ENCODE measurements at places on chromosomes 3 and 15.

GRCh38 chr15:73684581-73685455 is 635 bp downstream of the CD276 start:
- peak; percentile 62 for DNase-seq

- peak; percentile 16 for DNase-seq
Observed at GRCh38 chr15:58410353-58410752, 21.4 kb upstream of the LIPC start.

DNA sequence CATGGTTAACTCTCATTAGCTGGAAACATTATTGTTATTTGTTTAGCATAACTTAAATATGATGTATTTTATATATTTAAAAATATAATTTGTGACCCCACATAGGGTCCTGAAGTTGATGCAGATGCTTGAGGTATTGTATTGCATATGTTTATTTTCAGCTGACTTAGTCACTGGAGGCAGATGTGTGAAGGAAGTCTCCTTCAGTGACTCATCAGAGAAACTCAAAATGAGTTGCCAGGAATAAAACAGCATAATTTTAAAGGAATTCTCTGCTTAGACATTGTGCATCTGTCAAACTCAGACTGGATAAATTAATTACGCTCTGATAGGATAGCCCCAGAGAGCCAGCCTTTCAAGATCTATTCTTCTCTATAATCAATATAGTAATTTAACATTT is 7.9 kb upstream of the OR4F6 start:
- DNase-seq = peak; percentile 86

DNA sequence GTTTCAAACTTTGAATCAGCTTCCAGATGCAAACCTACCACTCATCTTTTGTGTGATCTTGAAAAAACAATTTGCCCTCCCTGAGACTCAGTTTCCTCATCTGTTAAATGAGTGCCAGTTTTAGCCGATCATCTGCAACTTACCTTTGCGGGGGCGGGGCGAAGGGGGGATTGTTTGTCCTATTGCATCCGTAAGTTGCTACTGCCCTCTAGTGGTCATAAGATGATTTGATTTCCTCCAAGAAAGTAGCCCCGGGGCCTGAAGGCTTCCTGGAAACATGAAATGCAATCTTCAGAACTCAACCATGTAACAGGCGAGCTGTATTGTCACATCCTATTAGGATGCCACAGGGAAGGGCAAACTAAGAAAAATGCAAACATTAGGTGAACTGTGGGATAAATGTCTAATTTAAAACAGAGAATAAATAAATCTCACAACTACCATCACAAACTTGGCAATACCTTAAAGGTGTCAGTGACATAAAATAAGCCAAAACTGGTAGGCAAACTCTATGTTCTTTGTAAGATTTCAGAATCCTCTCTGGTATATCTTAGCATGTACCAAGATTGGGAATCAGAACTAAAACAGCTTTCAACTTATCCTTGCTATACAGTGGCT is 63.5 kb upstream of the CLDN18 start:
- peak; percentile 66 for DNase-seq

DNA sequence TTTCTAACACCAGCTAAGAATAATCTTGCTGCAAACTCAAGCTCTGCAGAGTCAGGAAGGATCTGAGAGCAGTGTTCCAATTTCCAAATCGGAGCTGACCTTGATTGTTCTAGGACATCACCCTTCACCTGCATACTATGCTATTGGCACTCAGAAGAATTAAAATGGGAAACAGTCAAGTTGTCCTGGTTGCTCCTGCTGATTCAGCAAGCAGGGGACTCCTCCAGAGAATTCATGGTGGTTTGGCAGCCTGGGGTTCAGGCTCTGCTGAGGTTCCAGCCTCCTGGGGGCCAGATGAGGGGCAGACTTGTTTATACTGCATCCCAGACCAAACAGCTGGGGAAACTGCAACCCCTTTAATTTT is 213.7 kb upstream of the ADAMTS9 start:
- no peak for DNase-seq

GRCh38 chr15:101580431-101580830 is 71.8 kb downstream of the TM2D3 start:
- DNase-seq = no peak

Data from RPMI7951 (cell line).